ENCODE measurements at places on chromosomes 6 and 20. TPM values are rescaled to one million over a fixed set of nuclear protein-coding genes. Genes with fewer than 3 reads are reported as not detected.
A peak's percentile ranks its signal among the peaks of the same experiment; 100 is the strongest.

CNBD2 gene
- 4.4 TPM for total RNA-seq

PPP1R16B gene
- total RNA-seq, result 7.5 TPM

TNFRSF6B gene
- 6.1 TPM for total RNA-seq

ZBTB12 gene
- 8.4 TPM for total RNA-seq

CDSN gene
- total RNA-seq, result not detected

ZC2HC1B gene
- not detected for total RNA-seq

DTD1 gene
- 31.6 TPM for total RNA-seq

C6orf58 gene
- not detected for total RNA-seq

JPH2 gene
- 1.5 TPM for total RNA-seq

BCAS1 gene
- 117 TPM for total RNA-seq

PTPRT gene
- total RNA-seq, result 0.45 TPM

DNA sequence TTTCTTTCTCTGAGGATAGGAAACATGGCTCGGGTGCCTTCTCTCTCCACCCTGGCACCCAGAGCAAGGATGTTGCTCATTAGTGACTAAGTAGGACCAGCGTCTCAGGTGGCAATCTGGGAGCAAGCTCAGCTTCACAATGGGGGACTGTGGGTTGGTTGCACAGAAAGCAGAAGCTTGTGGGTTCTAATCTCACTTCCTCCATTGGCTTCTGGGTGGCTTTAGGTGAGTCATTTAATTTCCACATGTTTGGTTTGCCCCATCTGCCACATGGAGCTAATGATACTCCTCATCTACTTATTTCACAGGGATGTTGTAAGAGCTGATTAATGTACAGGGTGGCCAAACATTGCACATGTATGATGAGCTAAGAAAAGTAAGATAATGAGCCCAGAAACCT lies 54.8 kb upstream of the AKIRIN2 start:
- DNase-seq, result no peak

GRCh38 chr6:85372915-85373270 lies 77.0 kb upstream of the NT5E start:
- no peak for DNase-seq

- DNase-seq, result no peak
These were observed 282.9 kb upstream of the SOX4 start for GRCh38 chr6:21310568-21311140.

DNA sequence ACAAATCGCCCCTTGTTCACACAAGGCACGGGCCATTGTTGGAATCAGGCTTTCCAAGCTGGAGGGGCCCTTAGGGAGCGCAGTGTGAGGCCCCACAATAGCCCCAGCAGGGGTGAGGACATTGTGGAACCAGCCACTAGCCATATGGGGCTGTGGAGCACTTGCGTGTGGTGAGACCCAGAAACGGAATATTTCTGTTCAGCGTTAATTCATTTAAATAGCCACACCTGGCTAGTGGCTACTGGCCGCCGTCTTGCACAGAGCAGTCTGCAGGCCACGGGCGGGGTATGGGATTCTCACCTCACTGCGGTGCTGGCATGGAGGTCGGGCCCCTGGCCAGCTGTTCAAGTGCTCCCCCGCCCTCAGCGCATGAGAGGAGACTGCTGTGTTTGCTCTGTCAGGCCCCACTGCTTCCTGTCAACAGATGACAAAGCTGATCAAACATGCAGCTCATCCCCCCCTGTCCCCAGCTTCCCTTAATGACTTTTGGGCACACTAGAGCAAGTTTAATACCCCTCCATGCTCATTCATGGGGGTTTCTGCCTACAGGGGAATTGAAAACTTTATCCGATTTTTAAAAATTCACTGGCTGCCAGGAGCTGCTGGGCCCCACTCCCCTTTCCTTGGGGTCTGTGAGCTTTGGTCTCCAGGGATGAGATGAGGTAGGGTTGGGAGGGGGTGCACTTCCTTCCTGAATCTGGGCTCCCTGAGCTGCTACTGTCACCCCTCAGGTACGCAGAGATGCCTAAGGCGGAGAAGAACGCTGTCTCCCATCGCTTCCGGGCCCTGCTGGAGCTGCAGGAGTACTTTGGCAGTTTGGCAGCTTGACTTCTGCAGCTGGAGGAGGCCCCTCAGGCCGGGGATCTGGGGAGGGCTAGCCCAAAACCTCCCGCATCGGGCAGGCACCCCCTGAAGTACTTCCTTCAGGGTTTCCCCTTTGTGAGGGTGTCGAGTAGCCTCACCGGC lies 13.6 kb downstream of the ITPA start:
- no peak for DNase-seq

- peak; percentile 76 for DNase-seq
These were observed 216.3 kb upstream of the ECI2 start for GRCh38 chr6:4351520-4352321.

DNA sequence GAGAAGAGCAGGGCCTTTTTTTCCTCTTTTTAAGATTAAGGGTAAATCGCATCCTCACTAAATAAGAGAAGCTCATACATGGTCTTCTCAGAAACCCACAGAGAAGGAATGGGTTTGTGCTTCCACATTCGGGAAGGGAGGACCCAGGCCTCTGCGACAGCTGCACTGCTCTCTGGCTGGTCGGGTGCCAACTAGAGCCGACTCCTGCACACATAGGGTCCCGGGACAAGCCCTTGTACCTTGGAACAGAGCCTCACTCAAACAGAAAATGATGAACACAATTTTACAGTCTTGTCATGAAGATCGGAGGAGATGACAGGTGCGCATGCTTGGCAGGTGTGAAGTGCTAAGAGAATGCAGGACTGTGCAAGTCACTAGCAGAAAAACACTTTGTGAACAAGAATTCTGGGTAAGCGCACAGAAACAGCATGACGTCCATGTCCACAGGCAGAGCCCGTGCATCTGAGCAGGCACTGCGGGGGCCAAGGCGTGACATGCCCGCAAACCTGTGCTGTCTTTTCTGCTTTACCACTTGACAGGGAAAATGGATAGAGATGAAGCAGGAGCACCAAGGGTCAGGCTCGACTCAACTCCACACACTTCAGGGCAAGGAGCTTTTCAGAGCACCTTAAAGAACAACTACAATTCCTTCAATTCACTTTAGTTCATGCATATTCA lies 101.0 kb upstream of the MPC1 start:
- DNase-seq, result no peak

DNA sequence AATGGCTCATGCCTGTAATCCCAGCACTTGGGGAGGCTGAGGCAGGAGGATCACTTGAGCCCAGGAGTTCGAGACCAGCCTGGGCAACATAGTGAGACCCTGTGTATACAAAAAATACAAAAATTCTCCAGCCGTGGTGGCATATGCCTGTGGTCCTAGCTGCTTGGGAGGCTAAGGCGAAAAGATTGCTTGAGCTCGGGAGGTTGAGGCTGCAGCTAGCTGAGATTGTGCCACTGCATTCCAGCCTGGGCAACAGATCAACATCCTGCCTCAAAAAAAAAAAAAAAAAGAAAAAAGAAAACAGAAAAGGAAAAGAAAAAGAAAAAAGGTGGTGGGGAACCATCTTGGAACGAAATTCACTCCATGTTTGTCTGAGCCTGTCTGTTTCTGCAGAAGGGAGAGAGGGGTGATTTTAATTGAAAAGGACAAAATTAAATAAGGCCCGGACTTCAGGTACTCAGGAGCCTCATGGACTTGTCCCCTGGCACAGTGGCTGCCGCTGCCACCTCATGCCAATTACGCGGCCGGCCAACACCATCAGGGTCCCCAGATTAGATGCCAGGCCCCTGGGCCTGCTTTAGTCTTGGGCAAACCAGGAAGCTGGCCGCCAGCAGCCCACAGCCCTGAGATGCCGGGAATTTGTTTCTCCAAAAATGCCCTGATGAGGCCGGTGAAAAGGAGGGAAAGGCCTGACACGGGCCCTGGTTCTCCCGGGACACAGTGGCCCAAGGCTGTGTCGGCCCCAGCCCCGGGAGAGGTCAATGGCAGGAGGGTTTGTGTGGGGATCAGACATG lies 37.8 kb upstream of the STX16 start:
- no peak for DNase-seq

DNA sequence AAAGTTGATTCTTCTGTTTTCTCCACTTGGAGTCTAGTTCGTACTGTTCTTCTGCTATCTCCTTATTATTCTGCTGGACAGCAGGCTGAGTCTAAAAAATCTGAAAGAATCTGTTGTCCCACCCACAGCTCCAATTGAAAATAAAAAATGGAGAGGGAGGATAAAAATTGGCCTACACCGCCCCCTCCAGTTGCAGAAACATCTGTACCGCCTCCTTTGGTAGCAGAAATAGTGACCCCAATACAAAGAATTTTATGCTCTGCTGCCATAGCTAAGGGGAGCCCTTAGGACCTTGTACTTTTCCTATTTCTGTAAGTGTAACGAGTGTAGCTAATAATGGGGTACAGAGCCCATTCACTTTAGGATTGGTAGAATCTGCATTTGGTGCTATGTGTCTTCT lies 4.9 kb upstream of the FKBP1A start:
- no peak for DNase-seq

- no peak for DNase-seq
These were observed 38.0 kb downstream of the TGM3 start for GRCh38 chr20:2333821-2334220.

GRCh38 chr6:149095842-149096241 lies 221.7 kb upstream of the TAB2 start:
- DNase-seq, result no peak

- peak; percentile 64 for DNase-seq
These were observed 1.3 kb downstream of the MAN1A1 start for GRCh38 chr6:119348096-119348747.

DNA sequence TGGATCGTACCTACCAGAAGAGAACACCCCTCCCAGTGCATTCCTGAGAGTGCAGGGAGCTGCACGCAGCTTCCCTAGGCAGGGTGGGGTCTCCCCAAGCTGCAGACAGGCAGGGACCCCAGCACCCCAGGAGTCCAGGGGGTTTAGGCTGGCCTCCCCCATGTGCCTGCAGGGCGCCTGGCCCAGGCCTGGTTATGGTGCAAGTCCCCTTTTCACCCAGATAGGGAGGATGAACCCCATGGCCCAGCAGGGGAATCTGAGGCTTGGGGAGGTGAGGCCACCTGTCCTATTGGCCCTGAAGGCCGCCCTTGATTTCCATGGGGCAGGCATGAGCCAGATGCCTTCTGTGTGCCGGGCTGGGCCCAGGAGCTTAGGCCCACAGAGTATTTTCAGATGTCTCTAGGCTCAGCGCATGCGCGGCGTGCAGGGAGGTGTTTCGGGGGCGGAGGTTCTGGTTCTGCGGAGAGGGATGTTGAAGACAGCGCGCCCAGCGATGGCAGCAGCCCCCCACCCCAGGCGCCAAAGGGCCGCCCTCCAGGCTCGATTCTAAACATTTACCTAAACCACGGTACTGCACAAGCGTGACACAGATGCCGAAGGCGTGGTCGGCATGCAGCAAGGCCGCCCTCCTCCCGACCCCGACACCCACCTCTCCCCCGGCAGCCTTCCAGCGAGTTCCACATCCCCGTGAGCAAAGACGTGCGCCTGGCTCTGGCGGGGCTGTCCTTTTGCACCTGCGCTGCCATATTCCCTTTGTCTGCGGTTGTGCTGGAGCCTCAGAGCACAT lies 29.4 kb downstream of the COL20A1 start:
- DNase-seq, result no peak

DNA sequence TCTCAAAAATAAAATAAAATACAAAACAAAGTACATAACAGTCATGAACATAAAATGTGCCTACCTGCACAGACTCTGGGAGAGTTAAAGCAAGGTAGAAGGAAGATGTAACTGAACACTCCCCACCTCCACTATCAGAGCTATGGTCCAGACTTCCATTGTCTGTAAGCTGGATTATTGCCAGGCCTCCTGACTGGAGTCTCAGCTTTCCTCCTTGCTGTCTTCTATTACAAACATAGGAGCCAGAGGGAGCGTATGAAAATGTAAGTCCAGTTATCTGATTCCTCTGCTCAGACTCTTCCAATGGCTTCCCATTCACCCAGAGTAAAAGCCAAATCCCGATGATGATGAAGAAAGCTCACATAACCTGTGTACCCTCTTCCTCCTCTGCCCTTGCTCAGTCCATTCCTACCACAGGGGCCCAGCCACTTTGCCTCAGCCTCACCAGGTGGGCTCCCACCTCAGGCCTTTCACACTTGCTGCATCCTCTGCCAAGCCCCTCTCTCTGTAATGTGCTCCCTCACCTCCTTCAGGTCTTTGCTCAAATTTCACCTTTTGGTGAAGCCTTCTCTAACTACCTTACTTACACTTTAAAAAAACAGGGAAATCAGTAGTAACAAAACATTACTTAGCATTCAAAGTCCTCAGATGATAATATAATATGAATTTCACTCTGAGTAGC lies 194.1 kb downstream of the RIMS1 start:
- DNase-seq, result no peak

- no peak for DNase-seq
These were observed 139.2 kb upstream of the SASH1 start for GRCh38 chr6:148203281-148203925.

DNA sequence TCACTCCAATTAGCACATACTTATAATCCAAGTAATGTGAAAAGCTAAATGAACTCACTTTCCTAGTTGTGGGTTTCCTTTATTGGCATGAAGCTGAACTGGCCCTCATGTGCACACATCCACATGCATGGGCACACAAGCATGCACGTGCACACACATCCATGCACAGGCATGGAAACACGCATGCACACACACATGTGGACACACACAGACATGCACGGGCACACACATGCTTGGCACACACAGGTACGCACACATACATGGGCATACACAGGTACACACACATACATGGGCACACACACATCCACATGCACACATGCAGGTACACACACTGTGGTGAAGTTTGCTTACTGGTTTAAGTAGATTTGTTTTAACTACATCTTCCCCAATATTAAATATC lies 23.8 kb downstream of the SYNDIG1 start:
- DNase-seq, result no peak
